Stimulated activated CD4-positive, alpha-beta T cell treated with anti-CD3 and anti-CD28 coated beads, Interleukin-4, amount 100 ng/mL, for 1 hour (primary cell): ENCODE measurements at places on chromosomes 3 and 15.

GRCh38 chr3:169041677-169042171 lies 621.8 kb downstream of the MECOM start:
- no peak for DNase-seq

DNA sequence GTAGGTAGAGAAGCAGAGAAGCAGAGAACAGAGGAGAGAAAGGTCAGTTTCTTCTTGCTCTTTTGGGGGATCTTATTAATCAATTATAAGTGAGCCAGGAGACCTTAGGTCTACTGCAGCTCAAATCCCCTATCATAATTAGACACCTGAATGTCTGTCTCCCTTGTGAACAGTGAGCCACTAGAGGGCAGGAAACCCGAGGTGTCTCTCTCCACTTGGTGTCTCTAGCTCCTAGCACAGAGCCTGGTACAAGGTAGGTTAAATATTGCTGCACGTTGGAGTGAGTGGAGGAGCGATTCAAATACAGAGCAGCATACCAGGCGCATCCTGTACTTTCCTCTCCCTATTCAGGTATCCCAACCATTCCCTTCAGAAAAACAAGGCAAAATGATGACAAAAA lies 2.0 kb upstream of the ST8SIA2 start:
- no peak for DNase-seq

DNA sequence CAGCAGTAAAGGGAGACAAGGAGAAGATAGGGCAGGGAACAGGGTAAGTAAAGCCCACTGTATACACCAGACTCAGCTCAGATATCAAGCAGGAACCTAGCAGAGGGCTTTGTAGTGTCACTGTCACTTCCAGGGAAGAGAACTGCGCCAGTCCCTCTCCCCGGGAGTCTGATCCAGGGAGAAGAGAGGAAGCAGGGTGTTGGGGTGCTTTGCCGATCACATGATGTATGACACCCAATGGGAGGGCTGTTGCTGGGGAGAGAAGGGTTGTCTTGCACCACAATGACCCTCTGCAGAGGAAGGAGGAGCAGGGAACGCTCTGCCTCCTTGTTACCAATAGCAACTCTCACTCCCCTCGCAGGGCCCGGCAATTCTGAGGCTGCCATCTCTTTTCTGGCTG lies 147.2 kb upstream of the SLC2A2 start:
- DNase-seq: no peak

DNA sequence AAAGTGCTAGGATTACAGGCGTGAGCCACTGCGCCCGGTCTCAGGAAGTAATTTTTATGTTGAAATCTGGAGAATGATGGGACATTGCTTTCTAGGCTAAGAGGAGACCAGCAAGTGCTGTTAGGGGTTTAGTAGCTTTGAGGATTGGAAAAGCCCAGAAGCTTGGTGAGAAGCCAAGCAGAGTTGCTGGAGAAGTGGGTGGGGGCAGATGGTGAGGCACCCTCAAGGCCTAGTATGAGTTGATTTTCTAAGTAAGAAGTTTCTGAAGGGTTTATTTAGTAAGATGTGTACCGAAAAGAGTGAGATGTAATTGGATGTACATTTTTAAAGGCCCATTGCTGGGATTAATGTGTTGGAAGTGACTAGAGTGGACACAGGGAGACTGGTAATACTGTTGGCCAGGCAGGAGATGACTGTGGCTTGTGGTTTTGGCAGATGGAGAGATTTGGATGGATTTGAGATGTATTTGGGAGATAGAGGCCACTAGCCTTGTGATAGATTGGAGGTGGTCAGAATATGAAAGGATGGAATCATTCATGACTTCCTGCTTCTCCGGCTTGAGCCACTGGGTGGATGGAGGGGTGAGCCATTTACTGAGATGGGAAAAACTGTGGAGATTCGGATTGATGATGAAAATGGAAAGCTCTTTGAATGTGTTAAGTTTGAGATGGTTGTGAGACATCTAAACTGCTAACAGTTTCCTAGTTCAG lies 2.3 kb downstream of the LRRC28 start:
- DNase-seq: no peak

DNA sequence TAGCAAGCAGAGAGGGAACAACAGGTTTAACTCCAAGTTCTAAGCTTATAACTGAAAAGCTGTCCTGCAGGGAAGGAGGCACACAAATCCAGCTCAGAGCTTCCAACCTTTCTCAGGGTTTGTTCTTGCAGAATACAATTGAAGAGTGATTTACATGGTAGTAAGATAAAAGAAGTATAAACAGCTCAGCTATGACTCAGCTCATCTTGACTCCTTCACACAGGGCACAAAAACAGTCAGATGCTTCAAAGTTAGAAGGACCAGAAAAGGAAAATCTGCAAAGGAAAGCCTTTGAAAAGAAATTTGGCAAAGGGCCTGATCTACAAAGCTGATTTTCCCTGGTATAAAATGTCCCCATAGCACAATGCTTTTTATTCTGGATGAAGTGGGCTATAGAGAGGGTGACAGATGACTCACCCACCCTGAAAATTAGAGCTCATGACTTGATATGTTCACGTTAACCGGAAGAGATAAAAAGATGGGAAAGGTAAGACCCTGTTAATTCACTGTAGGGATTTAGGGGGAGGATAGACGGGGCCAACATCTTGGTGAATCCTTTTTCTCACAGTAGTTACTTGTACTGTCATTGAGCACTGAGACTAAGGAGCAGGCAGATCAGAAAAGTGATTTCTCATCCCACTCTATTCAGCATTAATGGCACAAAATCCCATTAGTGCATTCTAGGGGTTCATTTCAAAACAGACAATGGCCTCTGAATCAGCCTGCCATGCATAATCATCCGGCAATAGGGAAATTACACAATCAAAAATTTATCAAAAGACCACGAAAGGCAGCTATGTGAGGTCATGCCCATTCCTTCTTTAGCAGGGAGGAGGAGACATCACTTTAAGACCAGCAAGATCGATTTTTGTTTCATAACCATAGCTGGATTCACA lies 143.5 kb downstream of the GAP43 start:
- no peak for DNase-seq

DNA sequence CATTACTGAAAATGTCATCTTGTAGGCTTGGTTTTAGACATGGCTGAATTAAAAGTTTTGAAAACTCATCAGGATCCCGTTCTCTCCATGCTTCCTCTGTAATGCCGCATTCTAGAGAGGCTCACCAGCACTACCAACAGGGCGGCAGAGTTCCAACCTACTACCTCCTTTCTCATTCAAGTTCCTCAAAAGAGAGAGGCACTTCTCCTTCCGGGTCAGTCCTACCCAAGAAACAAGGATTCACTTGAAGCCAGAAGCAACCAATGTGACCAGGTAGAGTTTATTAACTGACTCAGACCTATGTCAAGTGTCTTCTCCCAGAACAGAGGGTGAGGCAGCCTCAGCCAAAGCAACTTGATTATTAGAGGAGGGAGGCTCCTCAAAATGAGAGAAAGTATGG lies 59.8 kb upstream of the GYG1 start:
- DNase-seq: no peak

DNA sequence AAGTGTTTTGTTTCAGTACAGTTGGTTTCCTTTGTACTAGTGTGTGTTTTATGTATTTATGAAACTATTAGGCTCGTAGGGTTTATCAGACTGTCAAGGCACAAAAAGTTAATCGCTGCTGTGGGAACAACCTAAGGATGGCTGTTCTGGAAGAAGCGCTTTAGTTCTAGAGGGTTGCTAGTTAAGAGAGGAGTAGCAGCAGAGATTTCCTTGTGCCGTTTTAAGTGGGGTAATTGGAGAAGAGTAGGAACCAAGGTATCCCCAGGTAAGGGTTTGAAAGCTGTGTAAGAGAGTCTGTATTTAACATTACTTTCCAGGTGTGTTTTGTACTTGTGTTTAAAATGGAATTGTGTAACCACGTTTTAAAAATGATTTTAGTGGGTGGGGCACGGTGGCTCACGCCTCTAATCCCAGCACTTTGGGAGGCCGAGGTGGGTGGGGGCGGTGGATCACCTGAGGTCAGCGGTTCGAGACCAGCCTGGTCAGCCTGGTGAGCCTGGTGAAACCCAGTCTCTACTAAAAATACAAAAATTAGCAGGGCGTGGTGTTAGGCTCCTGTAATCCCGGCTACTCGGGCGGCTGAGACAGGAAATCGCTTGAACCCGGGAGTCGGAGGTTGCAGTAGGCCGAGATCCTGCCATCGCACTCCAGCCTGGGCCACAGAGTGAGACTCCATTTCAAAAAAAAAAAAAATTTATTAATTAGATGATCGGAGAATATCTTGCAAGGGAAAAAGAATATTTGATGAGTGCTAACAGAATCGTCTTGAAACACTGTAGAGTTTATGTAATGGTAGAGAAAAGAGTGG lies 2.6 kb downstream of the MORF4L1 start:
- no peak for DNase-seq

DNA sequence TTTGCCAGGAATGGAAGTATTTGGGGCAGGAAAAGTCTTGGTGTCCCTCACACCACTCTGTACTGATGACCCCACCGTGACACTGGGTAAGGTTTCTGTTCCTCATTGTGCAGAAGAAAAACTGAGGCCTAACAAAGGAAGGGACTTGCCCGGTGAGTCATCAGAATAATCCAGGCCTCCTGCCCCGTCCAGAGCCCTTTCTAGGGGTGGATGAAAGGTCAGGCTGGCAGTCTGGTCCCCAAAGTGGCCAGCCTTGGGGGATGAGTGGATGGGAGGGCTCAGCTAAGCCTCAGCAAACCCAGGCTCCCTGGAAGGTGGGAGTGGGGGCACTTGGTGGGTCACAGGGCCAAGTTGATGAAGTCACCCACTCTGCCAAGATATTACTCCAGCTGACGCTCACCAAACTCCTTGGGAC lies 2.3 kb upstream of the DNAH1 start:
- DNase-seq: no peak

- DNase-seq: no peak
These were observed 119.6 kb downstream of the ARNT2 start for GRCh38 chr15:80523746-80524145.

DNA sequence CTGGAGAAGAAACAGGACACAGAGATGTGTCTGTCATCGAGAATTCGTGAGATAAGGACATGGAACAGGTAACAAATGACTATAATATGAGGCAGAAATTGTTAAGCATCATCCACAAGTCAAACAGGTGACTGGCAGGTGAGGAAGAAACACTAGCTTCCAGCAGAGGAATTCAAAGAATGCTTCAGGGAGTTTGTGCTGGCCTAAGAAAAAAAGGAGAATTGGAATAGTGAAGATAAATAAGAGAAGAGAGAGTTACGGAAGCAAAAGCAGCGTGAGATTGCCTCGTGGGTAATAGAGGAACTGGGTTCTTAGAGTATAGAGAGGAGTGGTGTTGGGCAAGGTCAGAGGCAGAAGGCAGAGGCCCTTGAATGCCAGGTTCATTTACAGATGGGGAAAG lies 22.9 kb upstream of the FGF12 start:
- no peak for DNase-seq

- DNase-seq: no peak
These were observed 47.7 kb downstream of the CYP11A1 start for GRCh38 chr15:74319596-74320351.

- DNase-seq: no peak
These were observed 29.6 kb downstream of the CX3CR1 start for GRCh38 chr3:39250116-39250747.

GRCh38 chr3:10450494-10451440 lies 54.6 kb downstream of the ATP2B2 start:
- no peak for DNase-seq

DNA sequence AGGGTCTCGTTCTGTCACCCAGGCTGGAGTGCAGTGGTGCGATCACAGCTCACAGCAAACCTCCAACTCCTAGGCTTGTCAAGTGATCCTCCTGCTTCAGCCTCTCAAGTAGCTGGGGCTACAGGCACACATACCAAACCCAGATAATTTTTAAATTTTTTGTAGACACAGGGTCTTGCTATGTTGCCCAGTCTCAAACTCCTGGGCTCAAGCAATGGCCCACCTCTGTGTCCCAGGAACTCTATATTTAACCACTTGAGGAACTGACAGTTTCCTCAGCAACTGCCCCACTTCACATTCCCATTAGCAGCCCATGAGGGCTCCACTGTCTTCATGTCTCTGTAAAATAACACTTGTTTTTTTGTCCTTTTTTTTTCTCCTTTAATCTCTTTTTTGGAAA lies 68.4 kb downstream of the TAMM41 start:
- no peak for DNase-seq

- no peak for DNase-seq
These were observed 8.2 kb downstream of the TBC1D23 start for GRCh38 chr3:100269001-100269400.

- DNase-seq: no peak
These were observed 50.3 kb upstream of the SEC13 start for GRCh38 chr3:10371167-10371566.

DNA sequence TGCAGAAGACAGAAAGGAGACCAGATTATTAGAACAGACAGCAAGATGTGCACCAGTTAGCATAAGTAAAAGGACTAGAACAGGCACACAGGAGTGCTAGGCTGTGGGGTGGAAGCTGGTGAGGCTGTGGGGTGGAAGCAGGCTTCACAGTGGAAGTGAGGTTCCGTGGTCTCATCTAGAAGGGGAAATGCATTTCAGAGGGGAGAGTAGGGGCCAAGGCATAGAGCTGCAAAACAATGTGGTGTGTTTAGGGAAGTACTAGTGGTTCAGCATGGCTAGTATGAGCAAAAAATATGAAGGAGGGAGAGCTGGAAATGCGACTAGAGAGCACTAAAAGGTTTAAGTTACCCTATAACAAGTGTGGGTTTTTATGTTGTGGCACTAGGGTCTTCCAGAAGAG lies 6.5 kb downstream of the POPDC2 start:
- DNase-seq: no peak

- DNase-seq: no peak
These were observed 82.4 kb downstream of the NR2F2 start for GRCh38 chr15:96412906-96413231.

DNA sequence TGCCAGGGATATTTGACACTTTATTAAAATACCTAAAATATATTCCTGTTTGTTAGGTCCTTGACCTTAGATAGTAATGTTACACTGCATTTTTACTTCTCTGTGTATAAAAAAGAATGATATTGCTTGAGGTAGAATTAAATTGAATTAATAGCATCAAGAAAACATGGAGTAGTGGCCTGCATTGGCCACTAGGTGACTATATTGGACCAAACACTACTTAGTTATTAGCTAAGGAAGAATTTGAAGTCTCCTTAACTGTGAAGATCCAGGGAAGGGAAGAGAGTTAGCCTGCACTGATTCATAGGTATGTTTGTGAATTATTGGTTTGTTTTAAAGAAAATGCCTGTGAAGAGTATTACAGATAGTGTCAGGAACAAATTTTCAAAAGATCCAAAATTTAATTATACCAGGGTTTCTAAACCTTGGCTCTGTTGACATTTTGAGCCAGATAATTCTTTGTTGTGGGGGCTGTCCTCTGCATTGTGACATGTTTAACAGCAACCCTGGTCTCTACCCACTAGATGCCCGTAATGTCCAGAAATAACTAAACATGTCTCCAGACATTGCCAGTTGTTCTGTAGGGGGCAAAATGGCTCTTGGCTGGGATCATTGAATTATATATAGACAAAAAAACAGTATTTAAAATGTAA lies 103.6 kb upstream of the THSD4 start:
- no peak for DNase-seq

DNA sequence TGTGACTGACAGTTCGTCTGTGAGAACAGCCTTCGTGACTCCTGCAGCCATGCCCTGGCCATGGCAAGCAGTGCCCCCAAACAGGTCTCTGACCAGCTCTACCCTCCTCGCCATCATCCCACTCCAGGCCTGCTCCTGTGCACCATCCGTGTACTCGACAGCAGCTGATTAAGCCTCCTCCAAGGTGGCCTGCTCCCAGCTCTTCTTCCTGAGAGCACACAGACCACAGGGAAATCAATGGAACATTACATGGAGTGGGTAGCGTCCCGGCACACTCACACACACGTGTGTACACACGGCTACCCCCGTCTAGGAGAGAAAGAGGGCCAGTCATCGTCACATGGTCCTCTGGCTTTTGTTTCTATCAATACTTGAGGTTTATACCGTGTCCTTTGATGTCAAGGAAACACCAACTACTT lies 21.1 kb downstream of the ANXA2 start:
- no peak for DNase-seq
